ENCODE measurements at places on chromosomes 2 and 18. TPM values are rescaled to one million over a fixed set of nuclear protein-coding genes. Genes with fewer than 3 reads are reported as not detected.

- peak overlapping the region; percentile 51 for H3K27ac ChIP-seq
- H3K4me1 ChIP-seq: peaks cover 33% of the 10 kb centered on the region
- DNase-seq: no peak
- no peaks in the 10 kb centered on the region for H3K36me3 ChIP-seq
Observed at GRCh38 chr18:36752929-36753865, 75.6 kb downstream of the TPGS2 start.

GRCh38 chr2:1238598-1239138 is 174.6 kb upstream of the TPO start:
- peaks cover under 1% of the 10 kb centered on the region for H3K4me1 ChIP-seq
- no peaks in the 10 kb centered on the region for H3K36me3 ChIP-seq
- no peak overlapping the region for H3K27ac ChIP-seq
- peaks cover 36% of the 10 kb centered on the region for H3K27me3 ChIP-seq
- DNase-seq: no peak
- no peak overlapping the region for H3K4me3 ChIP-seq

DNA sequence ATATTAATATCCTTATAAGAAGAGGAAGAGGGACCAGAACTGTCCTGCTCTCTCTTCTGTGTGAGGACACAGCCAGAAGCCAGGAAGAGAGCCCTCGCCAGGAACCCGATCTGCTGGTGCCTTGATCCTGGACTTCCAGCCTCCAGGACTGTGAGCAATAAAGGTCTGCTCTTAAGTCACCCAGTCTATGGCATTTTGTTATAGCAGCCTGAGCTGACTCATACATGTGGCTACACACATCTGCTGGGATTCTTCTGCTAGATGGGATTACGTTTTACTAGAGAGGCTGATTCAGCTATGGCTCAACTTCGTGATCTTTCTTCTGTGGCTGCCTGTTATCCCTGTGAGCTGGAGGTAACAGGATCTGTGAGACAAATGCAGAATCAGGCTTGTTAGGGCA is 29.6 kb downstream of the ARL4C start:
- H3K4me3 ChIP-seq: no peak overlapping the region
- no peaks in the 10 kb centered on the region for H3K27me3 ChIP-seq
- DNase-seq: no peak
- no peak overlapping the region for H3K27ac ChIP-seq
- H3K36me3 ChIP-seq: no peaks in the 10 kb centered on the region

DNA sequence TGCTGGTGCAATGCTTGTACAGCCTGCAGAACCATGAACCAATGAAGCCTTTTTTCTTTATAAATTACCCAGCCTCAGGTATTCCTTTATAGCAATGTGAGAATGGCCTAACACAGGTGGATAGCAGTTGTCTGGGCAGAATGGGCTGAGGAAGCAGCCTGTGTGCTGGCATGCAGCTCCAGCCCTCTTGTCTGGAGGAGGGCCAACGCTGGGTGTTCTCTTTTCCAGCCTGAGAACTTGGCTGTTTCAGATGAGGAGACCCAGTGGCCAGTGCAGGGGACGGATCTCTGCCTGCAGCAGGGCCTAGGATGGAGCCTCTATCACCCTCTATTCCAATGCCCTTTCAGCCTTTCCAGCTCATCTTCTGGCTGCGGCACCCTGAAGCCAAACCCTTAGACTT is 58.8 kb downstream of the CTIF start:
- no peak for DNase-seq
- peak overlapping the region; percentile 67 for H3K27ac ChIP-seq
- peaks cover 77% of the 10 kb centered on the region for H3K4me1 ChIP-seq
- no peak overlapping the region for H3K4me3 ChIP-seq
- no peaks in the 10 kb centered on the region for H3K36me3 ChIP-seq

GRCh38 chr18:78610179-78610578 is 369.4 kb upstream of the SALL3 start:
- no peak overlapping the region for H3K27ac ChIP-seq
- peaks cover 36% of the 10 kb centered on the region for H3K27me3 ChIP-seq
- no peak overlapping the region for H3K4me3 ChIP-seq
- H3K4me1 ChIP-seq: no peaks in the 10 kb centered on the region
- no peaks in the 10 kb centered on the region for H3K36me3 ChIP-seq

DNA sequence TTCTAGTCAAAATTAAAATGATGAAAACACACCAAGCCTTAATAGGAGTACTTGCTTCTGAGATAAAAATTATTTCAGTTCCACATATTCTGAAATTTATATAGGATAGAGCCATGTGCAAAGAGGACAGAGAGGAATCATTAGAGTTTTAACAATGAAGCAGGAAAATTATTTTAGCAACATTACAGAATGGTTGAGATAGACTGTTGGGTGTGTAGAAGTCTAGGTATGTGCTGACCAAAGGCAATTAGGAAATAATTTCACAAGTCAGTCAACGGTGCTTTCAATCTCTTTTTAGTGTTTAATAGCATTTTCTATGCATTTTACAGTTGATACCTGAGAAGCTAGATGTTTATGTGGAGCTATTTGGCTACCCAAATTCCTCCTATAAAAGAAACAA is 25.2 kb downstream of the SOS1 start:
- DNase-seq: no peak
- H3K4me1 ChIP-seq: peaks cover 69% of the 10 kb centered on the region
- no peak overlapping the region for H3K4me3 ChIP-seq
- no peaks in the 10 kb centered on the region for H3K36me3 ChIP-seq
- H3K27me3 ChIP-seq: no peaks in the 10 kb centered on the region
- H3K27ac ChIP-seq: no peak overlapping the region

DNA sequence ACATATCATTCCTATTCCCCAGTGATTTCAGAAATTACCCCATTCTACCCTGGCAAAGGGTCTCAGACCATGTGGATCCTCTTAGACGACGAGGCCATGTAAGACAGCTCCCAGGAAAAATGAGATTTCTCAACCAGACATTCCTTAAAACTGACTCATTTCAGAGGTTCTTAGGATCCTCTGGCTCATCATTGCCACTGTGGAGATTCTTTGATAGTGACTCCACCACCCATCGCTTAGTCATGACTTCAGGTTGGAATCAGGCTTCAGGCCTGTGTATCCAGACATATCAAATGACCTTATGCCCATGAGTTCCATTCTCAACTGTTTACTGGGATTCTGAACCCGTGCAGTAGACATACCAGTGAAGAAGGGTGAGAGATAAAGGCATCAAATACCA is 245.6 kb upstream of the TCF4 start:
- no peaks in the 10 kb centered on the region for H3K27me3 ChIP-seq
- no peak overlapping the region for H3K27ac ChIP-seq
- H3K4me3 ChIP-seq: no peak overlapping the region
- H3K4me1 ChIP-seq: no peaks in the 10 kb centered on the region

DNA sequence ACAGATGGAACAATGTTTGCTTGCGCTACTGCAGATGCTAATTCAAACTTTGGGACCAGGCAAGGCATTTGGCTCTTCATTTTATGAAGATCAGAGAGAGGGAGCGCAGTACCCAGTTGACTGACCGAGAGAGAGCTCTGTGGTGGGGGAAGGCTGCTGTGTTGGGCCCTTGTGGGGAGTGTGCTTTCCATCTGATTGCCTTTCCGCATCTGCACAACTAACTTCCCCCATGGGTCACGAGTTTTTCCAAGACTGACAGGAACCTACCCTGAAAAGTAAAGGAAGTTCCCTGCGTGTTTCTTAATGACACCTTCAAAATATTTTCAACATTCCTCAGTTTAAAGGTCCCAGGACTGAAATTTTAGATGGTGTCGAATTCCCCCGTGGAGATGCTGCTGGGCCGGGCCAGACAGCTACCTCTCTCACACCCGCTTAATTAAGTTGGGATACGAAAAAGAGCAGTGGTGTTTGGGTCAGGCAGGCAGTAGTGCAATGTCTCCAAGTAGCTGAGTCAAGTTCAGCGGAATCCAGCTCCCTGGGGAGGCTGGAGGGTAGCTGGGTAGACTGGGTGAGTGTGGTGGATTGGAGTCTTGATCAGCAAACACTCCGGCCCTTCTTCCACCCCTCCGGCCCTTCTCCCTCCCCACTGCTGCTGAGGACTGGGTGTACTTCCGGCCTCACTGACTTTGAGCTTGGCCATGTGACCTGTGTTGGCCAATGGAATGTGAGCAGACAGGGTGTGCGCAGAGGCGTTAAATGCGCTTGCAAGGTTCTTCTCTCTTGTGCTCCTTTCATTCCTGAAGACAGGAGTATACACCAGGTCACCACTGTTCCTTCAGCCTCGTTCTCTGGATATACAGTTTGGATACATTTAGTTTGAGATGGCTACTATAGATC is 2.3 kb upstream of the ARHGAP25 start:
- no peak for DNase-seq
- H3K4me1 ChIP-seq: no peaks in the 10 kb centered on the region
- no peaks in the 10 kb centered on the region for H3K36me3 ChIP-seq
- no peak overlapping the region for H3K27ac ChIP-seq

DNA sequence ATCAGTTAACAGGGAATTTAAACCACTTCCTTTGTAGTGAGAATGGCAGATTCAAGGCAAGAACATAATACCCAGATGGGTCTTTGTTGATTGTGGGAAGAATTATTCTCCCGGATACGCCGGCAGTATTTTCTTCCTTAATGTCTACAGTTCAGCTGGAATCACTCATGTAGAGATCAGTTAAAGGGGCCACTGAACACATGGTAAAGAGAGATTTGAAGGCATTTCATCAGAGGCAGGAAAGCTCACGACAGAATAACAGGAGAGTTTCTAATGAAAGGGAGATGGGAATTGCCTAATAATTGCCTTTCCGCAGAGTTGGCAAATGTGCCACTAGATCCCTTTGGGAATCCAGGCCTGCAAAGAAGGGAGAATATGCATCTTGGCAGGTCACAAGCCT is 327.7 kb upstream of the ZNF804A start:
- peaks cover 17% of the 10 kb centered on the region for H3K4me1 ChIP-seq
- no peaks in the 10 kb centered on the region for H3K27me3 ChIP-seq
- no peak overlapping the region for H3K27ac ChIP-seq
- no peak for DNase-seq
- no peak overlapping the region for H3K4me3 ChIP-seq

DNA sequence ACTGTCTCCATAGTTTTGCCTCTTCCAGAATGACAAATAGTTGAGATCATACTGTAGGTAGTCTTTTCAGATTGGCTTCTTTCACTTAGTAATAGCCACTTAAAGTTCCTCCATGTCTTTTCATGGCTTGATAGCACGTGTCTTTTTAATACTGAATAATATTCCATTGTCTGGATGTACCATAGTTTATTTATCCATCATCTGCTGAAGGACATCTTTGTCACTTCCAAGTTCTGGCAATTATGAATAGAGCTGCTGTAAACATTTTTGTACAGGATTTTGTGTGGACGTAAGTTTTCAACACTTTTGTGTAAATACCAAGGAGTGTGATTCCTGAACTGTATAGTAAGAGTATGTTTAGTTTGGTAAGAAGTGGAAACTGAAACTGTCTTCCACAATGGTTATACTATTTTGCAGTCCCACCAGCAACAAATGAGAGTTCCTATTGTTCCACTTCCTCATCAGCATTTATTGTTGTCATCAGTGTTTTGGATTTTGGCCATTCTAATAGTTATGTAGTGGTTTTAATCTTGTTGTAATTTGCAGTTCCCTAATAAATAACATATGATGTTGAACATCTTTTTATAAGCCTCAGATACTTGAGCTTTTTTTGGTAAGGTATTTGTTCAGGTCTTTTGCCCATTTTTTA is 18.9 kb downstream of the LTBP1 start:
- peak overlapping the region; percentile 45 for H3K27ac ChIP-seq
- peaks cover 47% of the 10 kb centered on the region for H3K4me1 ChIP-seq
- no peaks in the 10 kb centered on the region for H3K27me3 ChIP-seq
- H3K4me3 ChIP-seq: no peak overlapping the region
- DNase-seq: no peak

GRCh38 chr2:143823296-143823695 is 694.1 kb downstream of the ARHGAP15 start:
- DNase-seq: no peak
- no peak overlapping the region for H3K27ac ChIP-seq
- no peaks in the 10 kb centered on the region for H3K27me3 ChIP-seq
- no peak overlapping the region for H3K4me3 ChIP-seq

GRCh38 chr2:188170356-188170755 is 121.3 kb upstream of the GULP1 start:
- H3K4me3 ChIP-seq: no peak overlapping the region
- no peaks in the 10 kb centered on the region for H3K36me3 ChIP-seq
- H3K27me3 ChIP-seq: no peaks in the 10 kb centered on the region
- H3K27ac ChIP-seq: no peak overlapping the region
- H3K4me1 ChIP-seq: no peaks in the 10 kb centered on the region

DNA sequence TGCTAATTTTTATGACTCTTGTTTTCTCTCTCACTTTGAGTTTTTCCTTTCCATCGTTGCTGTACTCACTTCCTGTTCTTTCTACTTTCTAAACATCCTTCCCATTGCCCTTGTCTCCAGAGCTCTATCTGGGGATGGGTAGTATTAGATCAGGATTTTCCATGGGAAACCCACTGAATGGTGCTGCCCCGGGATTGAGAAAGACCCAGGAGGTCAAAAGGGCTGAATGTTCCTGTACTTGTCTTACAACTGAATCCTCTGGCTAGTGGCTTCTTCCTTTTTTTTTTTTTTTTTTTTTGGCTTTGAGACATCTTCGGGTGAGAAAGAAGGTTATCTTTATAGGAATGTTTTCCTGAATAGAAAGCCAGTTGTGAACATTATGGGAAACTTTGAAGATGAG is 364.8 kb upstream of the SLC14A2 start:
- peak overlapping the region; percentile 87 for H3K27ac ChIP-seq
- DNase-seq: no peak
- H3K27me3 ChIP-seq: no peaks in the 10 kb centered on the region
- H3K4me1 ChIP-seq: peaks cover 48% of the 10 kb centered on the region
- no peaks in the 10 kb centered on the region for H3K36me3 ChIP-seq

- no peaks in the 10 kb centered on the region for H3K4me1 ChIP-seq
- H3K36me3 ChIP-seq: no peaks in the 10 kb centered on the region
- no peak for DNase-seq
Observed at GRCh38 chr2:143771939-143772338, 642.7 kb downstream of the ARHGAP15 start.

- H3K36me3 ChIP-seq: no peaks in the 10 kb centered on the region
- DNase-seq: peak; percentile 10
- peaks cover 12% of the 10 kb centered on the region for H3K4me1 ChIP-seq
- H3K27ac ChIP-seq: no peak overlapping the region
- H3K4me3 ChIP-seq: no peak overlapping the region
Observed at GRCh38 chr2:239830121-239831000, 194.8 kb downstream of the NDUFA10 start.

- H3K27me3 ChIP-seq: no peaks in the 10 kb centered on the region
- peaks cover 9% of the 10 kb centered on the region for H3K36me3 ChIP-seq
- peaks cover 29% of the 10 kb centered on the region for H3K4me1 ChIP-seq
- no peak overlapping the region for H3K27ac ChIP-seq
- DNase-seq: no peak
Observed at GRCh38 chr18:76428396-76429261, 66.4 kb downstream of the ZNF516 start.

Gene ERCC3
- total RNA-seq: 22.4 TPM

Gene CYP27C1
- 0.11 TPM for total RNA-seq

Gene UGT1A10
- total RNA-seq: not detected

Gene CAPN13
- total RNA-seq: not detected

Gene SERPINB7
- not detected for total RNA-seq

Gene DSG1
- 1.3 TPM for total RNA-seq

Gene RHBDD1
- total RNA-seq: 35.1 TPM
